ENCODE measurements at places on chromosomes 6 and 20.

- no peak for DNase-seq
Observed at GRCh38 chr6:158372574-158372973, 60.3 kb downstream of the TULP4 start.

DNA sequence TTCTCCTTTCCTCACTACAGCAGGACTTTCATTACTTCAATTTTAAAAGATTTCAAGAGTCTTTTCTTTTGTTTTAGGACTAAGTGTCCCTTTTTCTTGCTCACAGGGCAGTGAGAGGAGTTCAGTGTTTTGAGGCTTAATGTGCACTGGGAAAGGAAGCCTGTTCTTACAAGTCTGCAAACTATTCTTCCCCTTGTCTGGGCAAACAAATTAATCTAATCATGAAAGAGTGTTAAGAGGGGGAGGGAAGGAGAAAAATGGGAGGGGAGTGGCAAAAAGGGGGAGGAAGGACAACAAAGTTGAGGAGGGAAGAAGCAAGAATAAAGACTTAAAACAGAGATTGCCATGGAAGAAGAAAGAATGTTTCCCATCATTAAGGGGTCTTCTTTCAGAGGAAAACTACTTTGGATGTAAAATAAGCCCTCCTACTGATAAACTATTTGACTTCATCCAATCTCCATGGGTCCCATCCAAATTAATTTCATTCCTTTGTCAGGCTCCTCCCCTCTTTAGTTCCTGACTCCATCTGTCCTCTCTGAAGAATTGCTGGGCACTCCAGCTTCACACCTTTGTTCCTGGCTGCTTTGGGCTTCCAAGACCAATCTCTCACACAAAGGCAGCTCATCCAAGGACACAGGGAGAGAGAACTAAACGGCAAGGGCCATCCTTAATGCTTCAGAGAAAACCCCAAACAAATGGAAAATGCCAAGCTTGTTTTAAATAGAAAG is 244.5 kb downstream of the TPBG start:
- DNase-seq: no peak

GRCh38 chr6:150313781-150314180 is 55.0 kb upstream of the IYD start:
- no peak for DNase-seq

DNA sequence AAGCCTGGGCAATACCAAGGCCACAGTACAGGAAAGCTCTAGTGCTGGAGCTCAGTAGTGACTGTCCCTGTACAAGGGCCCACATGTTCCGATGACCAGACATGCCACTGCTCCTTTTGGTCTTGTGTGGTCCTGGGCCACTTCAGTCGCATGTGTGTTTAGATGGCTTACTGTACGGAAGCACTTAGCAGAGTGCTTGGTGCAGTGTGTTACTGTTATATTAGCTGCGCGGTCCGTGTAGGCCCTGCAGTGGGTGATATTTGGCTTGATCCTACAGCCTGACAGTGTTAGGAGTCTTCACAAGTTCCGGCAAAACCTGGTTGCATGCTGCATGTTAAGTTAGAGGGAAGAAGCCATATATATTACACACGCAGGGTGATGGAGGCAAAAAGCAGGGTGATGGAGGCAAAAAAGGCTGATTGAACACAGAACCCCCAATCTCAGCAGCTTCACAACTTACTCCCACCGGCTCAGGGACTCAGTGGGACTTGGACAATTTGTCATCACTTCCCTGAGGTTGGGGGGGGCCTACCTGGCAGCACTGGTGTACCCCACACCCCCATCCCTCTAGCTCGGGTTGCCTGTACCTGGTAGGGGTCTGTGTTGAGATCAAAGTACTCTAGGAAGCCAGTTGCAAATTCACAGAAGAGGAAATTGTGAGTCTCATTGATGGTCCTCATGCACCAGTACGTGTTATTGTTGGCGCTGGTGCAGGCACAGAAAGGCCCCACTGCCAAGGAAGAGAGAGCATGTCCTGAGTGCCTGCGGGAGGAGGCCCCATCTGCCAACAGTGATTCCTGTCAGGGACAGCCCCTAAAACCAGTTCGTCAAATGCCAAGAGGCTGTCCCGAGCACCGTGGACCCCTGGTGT is 122.6 kb downstream of the SULF2 start:
- no peak for DNase-seq

DNA sequence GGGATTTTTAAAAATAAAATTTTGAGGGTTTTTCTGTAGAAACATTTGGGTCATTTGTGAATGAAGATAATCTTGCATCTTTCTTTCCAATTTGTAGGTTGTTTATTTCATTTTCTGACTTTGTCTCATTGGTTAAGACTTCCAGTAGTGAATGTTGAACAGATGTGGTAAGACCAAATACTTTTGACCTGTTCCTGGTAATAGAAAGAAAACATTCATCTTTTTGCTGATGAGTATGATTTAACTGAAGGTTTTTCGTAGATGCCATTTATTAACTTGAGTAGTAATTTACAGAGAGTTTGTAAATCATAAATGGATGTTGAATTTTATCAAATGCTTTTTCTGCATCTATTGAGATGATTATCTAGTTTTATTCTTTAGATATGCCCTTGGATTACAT is 416.1 kb upstream of the CITED2 start:
- no peak for DNase-seq

- no peak for DNase-seq
Observed at GRCh38 chr6:19597809-19598320, 239.3 kb upstream of the ID4 start.

GRCh38 chr6:13327691-13328075 is 654 bp downstream of the TBC1D7 start:
- DNase-seq: no peak

- DNase-seq: no peak
Observed at GRCh38 chr6:137217801-137218472, 1.2 kb downstream of the IFNGR1 start.

- DNase-seq: no peak
Observed at GRCh38 chr6:158586652-158587051, 26.8 kb downstream of the TMEM181 start.

DNA sequence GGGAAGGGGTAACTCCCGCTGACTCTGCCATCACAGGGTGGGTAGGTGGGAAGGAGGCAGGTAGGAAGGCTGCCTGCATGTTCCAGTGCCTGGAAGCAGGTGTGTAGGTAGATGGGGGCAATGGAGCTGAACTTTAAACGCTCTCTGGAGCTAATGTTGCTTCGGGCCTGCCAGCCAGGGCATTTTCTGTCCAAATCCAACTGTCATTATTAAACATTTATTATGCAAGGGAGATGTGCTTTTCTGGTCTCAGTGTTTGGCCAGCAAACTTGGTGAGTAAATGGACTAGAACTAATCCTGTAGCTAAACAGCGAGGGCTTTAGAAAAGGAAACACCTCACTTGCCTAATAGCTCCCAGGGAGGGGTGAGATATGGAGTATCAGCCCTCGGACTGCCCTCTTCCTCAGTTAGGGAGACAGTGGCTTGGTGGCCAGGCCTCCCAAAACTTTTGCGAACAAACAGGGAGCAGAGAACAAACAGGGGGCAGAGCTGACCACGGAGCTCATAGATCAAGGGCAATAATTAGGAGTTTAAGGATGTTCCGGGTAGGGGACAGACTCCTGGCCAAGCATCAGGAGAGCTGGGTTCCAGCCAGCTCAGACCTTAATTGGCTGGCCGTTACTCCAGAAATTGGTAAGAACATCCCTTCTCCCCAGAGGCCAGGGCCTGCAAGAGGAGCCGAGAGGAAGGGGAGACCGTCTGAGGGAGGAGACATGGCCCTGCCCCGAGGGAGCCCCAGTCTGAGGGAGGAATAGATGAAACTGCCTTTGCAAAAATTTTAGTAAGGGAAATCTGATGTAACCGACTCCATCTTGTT is 131.1 kb downstream of the VEGFA start:
- DNase-seq: no peak

DNA sequence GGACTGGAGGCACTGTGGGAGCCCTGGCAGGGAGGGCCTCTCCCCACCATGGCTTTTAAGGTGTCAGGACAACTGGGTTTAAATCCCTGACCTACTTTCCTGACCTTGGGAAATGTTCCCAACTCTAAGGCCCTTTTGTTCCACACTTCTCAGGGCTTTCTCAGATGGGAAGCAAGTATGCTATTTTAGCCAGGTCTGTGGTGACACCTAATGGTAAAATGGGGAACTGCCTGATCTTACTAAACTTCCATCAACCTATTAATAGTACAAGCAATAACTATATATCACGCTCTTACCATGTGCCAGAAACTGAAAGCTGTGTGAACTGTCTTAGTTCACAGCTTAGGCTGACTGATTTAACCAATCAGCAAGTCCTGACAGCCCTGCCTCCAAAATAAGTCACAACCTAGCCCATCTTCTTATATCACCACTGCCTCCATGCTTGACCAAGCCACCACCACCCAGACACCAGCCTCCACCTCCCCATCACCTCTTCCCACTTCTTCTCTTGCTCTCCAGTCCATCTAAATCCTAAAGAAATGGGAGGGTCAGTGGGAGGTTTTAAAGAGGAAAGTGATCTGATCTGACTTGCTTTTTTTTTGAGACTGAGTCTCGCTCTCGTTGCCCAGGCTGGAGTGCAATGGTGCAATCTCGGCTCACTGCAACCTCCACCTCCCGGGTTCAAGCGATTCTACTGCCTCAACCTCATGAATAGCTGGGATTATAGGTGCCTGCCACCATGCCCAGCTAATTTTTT is 6.9 kb upstream of the BLCAP start:
- peak; percentile 55 for DNase-seq

- no peak for DNase-seq
Observed at GRCh38 chr6:108575905-108576494, 15.3 kb downstream of the FOXO3 start.

GRCh38 chr6:103273048-103273447 is 1586.7 kb downstream of the HACE1 start:
- no peak for DNase-seq

DNA sequence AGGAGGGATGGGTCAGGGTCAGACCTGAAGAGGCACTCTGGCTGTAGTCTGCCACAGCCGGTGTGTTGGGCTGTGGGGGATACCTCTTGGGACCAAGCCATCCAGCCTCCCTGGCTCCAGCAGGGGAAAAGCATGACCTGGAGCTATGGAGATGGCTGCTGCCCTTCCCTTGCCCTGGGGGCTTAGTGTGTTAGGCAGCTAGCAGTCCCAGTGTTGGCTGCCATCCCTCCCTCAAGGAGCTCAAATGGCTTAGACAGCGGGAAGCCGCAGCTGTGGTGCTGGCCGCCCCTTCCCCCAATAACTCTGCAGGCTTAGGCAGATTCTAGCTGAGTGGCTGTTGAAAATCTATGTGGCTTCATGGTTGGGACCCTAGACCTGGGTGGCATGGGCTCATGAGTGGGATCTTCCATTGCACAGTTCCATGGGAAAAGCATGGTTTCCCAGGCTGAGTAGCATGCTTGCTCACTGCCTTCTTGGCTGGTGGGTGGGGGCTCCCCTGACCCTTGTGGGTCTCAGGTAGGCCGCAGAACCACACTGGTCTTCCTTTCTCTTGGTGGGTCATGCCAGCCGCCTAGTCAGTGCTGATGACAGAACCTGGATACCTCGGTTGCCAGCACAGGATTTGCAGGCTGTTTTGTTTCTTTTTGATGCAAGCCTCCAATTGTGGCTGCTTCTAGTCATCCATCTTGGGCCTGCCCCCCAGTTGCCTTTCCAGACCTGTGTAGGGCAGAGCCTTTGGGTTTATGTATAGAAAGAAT is 69.0 kb upstream of the AHI1 start:
- DNase-seq: no peak

DNA sequence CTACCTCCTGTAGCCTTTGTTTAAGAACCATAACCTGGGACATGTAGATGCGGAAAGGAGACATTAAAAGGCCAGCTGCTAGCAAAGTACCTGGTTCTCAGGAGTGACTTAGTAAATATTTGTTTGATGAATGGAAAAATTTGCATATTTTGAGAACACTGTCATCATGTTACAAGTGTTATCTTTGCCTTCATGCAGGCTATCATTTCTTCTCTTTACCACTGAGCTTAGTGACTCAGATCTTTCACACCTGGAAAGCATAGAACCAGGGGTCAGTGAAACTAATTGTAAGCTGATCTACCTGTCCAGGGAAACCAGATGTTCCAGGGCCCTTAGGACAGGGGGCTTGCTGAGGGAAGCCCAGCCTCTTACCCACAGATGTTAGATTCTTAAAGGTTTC is 5.4 kb downstream of the ZFP57 start:
- DNase-seq: no peak

DNA sequence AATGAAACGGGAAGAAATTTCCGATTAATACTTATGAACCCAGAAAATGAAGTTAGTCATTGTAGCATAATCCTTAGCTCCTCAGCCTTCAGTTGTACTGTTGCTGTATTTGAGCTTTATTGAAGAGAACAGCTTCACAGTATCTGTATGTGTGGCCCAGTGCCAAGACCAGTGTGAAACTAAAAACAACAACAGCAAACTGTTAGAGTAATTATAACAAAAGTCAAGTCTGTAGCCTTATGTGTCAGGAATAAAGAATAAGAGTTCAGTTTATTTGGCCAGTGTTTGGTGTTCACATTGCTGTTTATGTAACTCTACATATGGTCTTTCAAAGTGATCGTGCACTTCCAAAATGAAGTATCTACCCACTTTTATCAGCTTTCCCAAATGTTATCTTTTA is 70.9 kb downstream of the ARID1B start:
- no peak for DNase-seq

GRCh38 chr6:45116714-45117410 is 211.3 kb upstream of the RUNX2 start:
- DNase-seq: no peak

- no peak for DNase-seq
Observed at GRCh38 chr6:40011844-40012243, 77.6 kb upstream of the MOCS1 start.

Data from CD4-positive, alpha-beta T cell treated with Interleukin-6 at 100 ng/mL for 8 hours (primary cell).